ENCODE measurements at places on chromosomes 4 and X. TPM values are rescaled to one million over a fixed set of nuclear protein-coding genes. Genes with fewer than 3 reads are reported as not detected.

- no peak overlapping the region for H3K27ac ChIP-seq
- H3K27me3 ChIP-seq, result peaks cover 69% of the 10 kb centered on the region
- H3K36me3 ChIP-seq, result no peaks in the 10 kb centered on the region
Measured at GRCh38 chr4:155667222-155667567, 547 bp downstream of the GUCY1A1 start.

Gene TACR3
- total RNA-seq, result not detected

Gene PRSS12
- total RNA-seq, result not detected

Gene ENPEP
- 0.58 TPM for total RNA-seq

Gene PAGE4
- total RNA-seq, result not detected

Gene TKTL2
- total RNA-seq, result not detected

- peaks cover 7% of the 10 kb centered on the region for H3K27me3 ChIP-seq
- H3K4me1 ChIP-seq, result peaks cover 4% of the 10 kb centered on the region
- H3K4me3 ChIP-seq, result no peak overlapping the region
- H3K36me3 ChIP-seq, result peaks cover 2% of the 10 kb centered on the region
- no peak for DNase-seq
- no peak overlapping the region for H3K27ac ChIP-seq
Measured at GRCh38 chr4:88765729-88766128, 68.1 kb upstream of the NAP1L5 start.

Gene SULT1E1
- total RNA-seq, result not detected

Gene ERAS
- not detected for total RNA-seq

DNA sequence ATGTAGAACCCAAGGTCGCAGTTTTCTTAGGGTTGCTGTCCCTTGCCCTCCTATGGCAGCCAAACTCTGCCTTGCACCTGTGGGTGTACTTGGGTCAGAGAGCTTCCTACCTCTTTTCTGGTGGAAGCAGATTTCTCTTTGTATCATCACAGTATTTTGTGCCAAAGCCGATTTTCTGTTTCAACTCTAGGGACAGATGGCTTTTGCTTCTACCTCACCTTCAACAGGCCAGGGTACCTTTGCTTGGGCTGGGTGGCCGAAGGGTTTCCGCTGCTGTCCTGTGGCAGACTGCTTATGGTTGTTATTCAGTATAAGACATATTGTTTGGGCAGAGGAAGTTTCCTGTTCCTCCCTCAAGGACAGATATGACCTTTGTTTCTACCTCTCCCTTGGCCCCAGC lies 22.4 kb downstream of the NEIL3 start:
- no peaks in the 10 kb centered on the region for H3K27me3 ChIP-seq
- no peak for DNase-seq
- no peak overlapping the region for H3K27ac ChIP-seq
- H3K36me3 ChIP-seq, result peaks cover 59% of the 10 kb centered on the region
- no peak overlapping the region for H3K4me3 ChIP-seq

GRCh38 chr4:41009411-41009810 lies 204.9 kb downstream of the APBB2 start:
- peaks cover 2% of the 10 kb centered on the region for H3K27me3 ChIP-seq
- H3K36me3 ChIP-seq, result no peaks in the 10 kb centered on the region
- H3K4me1 ChIP-seq, result no peaks in the 10 kb centered on the region
- no peak for DNase-seq
- no peak overlapping the region for H3K27ac ChIP-seq

- no peak for DNase-seq
- H3K36me3 ChIP-seq, result peaks cover 15% of the 10 kb centered on the region
- H3K27ac ChIP-seq, result peak overlapping the region; percentile 30
- no peaks in the 10 kb centered on the region for H3K27me3 ChIP-seq
- H3K4me3 ChIP-seq, result no peak overlapping the region
Measured at GRCh38 chrX:118550792-118551191, 55.2 kb downstream of the DOCK11 start.

DNA sequence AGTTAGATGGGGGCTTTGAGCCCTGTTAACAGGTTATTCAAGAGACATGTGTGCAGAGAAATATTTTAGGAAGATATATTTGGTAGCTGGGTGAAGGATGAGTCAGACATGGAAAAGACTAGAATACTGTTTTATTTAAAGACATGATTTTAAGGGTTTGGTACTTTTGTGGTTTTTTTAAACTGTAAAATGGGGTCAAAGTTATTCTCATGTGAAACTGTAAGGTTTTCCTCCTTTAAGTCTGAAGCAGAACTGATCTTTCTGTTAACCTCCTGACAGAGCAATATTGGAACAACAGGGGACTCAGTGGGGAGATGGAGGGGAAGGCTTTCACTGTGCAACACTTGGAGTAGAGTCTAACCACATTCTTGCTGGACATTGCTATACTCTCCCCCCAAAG lies 112.4 kb upstream of the LSM6 start:
- no peak for DNase-seq
- H3K27ac ChIP-seq, result no peak overlapping the region
- H3K4me3 ChIP-seq, result no peak overlapping the region

Gene RHOXF1
- total RNA-seq, result 0.42 TPM

- no peak for DNase-seq
- H3K27me3 ChIP-seq, result no peaks in the 10 kb centered on the region
- peaks cover 5% of the 10 kb centered on the region for H3K36me3 ChIP-seq
- H3K4me3 ChIP-seq, result no peak overlapping the region
Measured at GRCh38 chrX:78333521-78333920, 6.1 kb upstream of the CYSLTR1 start.

Gene SMIM31
- not detected for total RNA-seq

DNA sequence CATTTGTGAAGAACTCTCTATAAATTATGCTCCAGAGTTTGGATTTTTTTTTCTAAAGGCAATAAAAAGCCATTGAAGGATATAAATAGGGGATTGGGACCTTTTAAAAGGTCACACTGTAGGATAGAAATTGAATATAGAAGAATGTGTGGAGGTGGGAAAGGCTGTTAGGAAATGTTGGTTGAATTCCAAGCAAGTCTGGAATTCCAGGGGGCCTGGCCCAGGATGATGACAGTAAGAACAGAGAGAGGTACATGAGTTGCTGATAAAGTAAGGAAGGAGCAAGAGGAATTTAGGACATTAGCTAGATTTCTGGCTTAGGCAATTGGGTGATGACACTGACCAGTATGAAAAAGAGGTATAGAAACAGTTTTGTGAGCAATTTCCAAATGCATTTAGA lies 95.4 kb upstream of the USP38 start:
- no peak overlapping the region for H3K4me3 ChIP-seq
- H3K4me1 ChIP-seq, result no peaks in the 10 kb centered on the region
- no peaks in the 10 kb centered on the region for H3K36me3 ChIP-seq
- peaks cover 6% of the 10 kb centered on the region for H3K27me3 ChIP-seq

- no peaks in the 10 kb centered on the region for H3K4me1 ChIP-seq
- H3K36me3 ChIP-seq, result no peaks in the 10 kb centered on the region
- no peak overlapping the region for H3K4me3 ChIP-seq
Measured at GRCh38 chr4:160514126-160514525, 1411.2 kb downstream of the RAPGEF2 start.

- H3K4me1 ChIP-seq, result no peaks in the 10 kb centered on the region
- H3K36me3 ChIP-seq, result no peaks in the 10 kb centered on the region
- peaks cover 3% of the 10 kb centered on the region for H3K27me3 ChIP-seq
- H3K4me3 ChIP-seq, result no peak overlapping the region
- H3K27ac ChIP-seq, result no peak overlapping the region
Measured at GRCh38 chrX:119093991-119094735, 21.4 kb downstream of the CT47C1 start.

Gene HSFX4
- not detected for total RNA-seq

DNA sequence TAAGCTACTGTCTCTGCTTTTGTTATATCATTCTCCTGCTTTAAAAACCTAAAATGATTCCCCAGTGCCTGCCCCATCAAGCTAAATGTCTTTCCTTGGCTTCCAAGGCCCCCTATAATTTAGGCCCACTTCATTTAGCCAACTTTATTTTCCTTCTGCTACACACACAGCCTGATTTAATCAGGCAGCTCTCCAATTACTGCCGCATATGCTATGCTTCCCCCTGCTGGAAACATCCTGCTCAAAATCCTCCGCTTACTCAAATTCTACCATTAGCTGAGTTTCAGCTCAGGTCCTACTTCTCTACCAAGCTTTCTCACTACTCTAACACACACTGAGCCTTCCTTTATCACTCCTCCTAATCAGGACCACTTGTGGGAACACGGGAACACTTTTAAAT lies 17.0 kb downstream of the LAMP2 start:
- H3K27ac ChIP-seq, result no peak overlapping the region
- H3K4me3 ChIP-seq, result no peak overlapping the region
- no peaks in the 10 kb centered on the region for H3K27me3 ChIP-seq
- peaks cover 10% of the 10 kb centered on the region for H3K36me3 ChIP-seq
- no peak for DNase-seq

Gene TMEM271
- not detected for total RNA-seq

Gene CPE
- total RNA-seq, result not detected

Gene HUWE1
- total RNA-seq, result 219 TPM

GRCh38 chr4:150072906-150073714 lies 5.1 kb upstream of the DCLK2 start:
- DNase-seq, result no peak
- peaks cover 31% of the 10 kb centered on the region for H3K27me3 ChIP-seq
- no peaks in the 10 kb centered on the region for H3K36me3 ChIP-seq
- H3K27ac ChIP-seq, result no peak overlapping the region

DNA sequence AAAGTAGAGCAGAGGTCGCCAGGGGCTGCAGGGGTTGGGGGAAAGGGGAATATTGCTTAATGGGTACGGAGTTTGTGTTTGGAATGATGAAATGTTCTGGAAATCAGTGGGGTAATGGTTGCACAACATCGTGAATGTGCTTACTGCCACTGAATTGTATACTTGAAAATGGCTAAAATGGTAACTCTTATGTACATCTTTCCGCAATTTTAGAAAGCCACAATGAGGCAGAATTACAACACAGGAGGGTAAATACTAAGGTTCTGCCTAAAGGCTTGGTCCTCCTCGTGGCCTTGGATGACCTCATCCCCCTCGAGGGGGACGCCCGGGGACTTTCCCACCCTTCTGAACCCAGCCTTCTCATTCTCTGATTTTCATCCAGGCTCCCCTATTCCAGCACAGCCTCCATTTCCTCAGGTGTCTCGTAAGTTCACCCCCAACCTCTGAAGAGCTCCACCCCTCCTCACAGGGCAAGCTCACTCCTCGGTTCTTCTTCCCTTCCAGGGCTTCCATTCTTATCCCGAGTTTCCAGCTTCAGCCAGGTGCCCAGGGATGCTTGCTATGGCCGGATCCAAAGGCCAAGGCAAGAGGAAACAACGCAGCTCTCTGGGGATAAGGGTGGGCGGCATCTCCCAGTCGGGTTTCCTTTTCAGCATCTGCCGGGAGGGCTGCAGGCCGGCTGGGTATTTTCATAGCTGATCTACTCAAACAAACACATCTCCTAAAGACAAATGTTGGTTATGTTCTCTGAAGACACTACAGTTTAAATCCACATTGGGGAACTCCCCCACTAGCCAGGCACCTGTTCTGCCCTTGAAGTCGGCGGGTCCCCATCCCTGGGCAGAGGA lies 71.3 kb upstream of the ACSL1 start:
- peaks cover 16% of the 10 kb centered on the region for H3K27me3 ChIP-seq
- peaks cover 8% of the 10 kb centered on the region for H3K4me1 ChIP-seq
- no peaks in the 10 kb centered on the region for H3K36me3 ChIP-seq
- H3K4me3 ChIP-seq, result no peak overlapping the region
- H3K27ac ChIP-seq, result no peak overlapping the region

Gene CCDC110
- 0.11 TPM for total RNA-seq

- no peak overlapping the region for H3K27ac ChIP-seq
- no peaks in the 10 kb centered on the region for H3K36me3 ChIP-seq
- H3K27me3 ChIP-seq, result no peaks in the 10 kb centered on the region
- DNase-seq, result no peak
- H3K4me1 ChIP-seq, result no peaks in the 10 kb centered on the region
Measured at GRCh38 chrX:98077440-98077839, 1193.7 kb downstream of the RPA4 start.

GRCh38 chr4:68995292-68995691 lies 43.7 kb upstream of the UGT2A3 start:
- H3K4me1 ChIP-seq, result no peaks in the 10 kb centered on the region
- no peak overlapping the region for H3K4me3 ChIP-seq
- H3K36me3 ChIP-seq, result no peaks in the 10 kb centered on the region
- H3K27me3 ChIP-seq, result no peaks in the 10 kb centered on the region

DNA sequence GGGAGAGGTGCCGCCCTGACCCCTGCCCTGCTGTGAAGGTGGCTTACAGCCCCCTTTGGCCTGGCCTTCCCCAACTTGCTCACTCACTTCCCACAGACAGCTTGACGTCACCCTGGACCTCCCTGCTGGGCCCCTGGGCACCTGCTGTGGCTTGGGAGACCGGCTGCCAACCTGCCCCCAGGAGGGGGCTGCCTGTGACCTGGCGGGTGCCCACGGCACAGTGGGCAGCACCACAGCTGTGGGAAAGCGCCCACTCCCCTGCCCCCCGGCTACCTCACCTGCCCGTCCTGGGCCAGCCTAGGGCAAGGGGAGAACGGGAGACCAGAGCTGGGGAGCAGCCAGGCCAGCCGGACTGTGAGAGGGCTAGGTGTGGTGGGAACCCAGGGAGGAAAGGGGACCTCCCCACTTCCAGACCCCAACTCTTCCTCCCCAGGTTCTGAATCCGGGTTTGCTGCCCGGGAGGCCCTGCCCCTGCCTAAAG lies 2.4 kb upstream of the ZFP92 start:
- H3K27me3 ChIP-seq, result peaks cover 6% of the 10 kb centered on the region
- no peak overlapping the region for H3K27ac ChIP-seq
- no peak for DNase-seq
- H3K36me3 ChIP-seq, result no peaks in the 10 kb centered on the region

Gene P2RY4
- not detected for total RNA-seq

DNA sequence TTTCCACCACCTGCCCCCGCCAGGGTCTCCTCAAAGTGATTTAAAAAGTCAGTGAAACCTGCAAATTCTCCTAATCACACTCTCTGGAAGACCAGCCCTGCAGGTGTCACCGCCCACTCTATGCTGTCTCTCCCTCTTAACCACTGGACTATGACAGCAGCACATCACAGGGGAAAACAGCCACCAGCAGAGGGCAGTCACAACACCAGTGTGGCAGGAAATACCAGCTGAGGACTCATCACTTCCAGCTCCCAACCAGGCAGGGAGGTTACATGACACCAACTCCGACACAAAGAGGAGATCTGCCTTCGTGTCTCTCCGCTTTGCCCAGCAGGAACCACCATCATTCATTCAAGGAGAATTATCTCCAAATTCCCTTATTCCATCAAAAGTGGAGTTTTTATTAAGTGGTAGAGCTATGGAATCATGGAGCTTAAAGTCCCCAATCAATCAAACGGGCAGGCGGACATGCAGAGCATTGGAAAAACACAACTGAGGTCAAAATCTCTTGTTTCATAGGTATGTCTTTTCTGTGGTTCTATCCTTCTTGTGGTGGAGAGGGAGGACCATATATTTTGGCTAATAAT lies 91.3 kb downstream of the NSUN7 start:
- no peaks in the 10 kb centered on the region for H3K27me3 ChIP-seq
- no peak overlapping the region for H3K4me3 ChIP-seq
- no peak overlapping the region for H3K27ac ChIP-seq
- H3K36me3 ChIP-seq, result no peaks in the 10 kb centered on the region
- DNase-seq, result peak; percentile 72

DNA sequence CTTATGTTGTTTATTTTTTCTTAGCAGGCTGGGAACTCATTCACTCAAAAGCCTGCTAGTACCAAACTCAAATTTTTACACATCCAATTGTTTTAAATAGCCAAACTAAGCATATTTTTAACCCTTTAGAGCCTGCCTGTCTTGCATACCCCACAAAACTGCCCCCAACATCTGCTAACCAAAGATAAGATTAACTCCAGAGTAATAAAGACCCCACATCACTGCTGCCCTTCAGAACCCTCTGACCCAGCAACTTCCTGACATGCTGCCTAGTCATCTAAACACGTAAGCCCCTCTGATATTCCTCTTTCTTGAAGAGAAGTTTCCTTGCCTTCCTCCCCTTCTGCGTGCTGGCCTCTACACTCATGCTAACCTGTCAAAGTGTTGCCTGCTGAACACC lies 60.7 kb upstream of the ASB12 start:
- no peak overlapping the region for H3K27ac ChIP-seq
- no peaks in the 10 kb centered on the region for H3K27me3 ChIP-seq
- H3K4me1 ChIP-seq, result no peaks in the 10 kb centered on the region
- no peak for DNase-seq
- no peak overlapping the region for H3K4me3 ChIP-seq
- H3K36me3 ChIP-seq, result peaks cover 2% of the 10 kb centered on the region

All from activated naive CD8-positive, alpha-beta T cell treated with anti-CD3 and anti-CD28 coated beads, Interleukin-2, amount 10 ng/mL, durations not matched to agents 7 days and 5 days (primary cell).